ENCODE measurements at places on chromosomes 16 and 17.

- DNase-seq = no peak
Measured at GRCh38 chr16:505479-506245, 21.9 kb upstream of the CAPN15 start.

GRCh38 chr17:29563816-29564215 is 3.0 kb downstream of the ABHD15 start:
- DNase-seq = no peak

GRCh38 chr17:38896346-38896954 is 26.6 kb downstream of the LASP1 start:
- no peak for DNase-seq

DNA sequence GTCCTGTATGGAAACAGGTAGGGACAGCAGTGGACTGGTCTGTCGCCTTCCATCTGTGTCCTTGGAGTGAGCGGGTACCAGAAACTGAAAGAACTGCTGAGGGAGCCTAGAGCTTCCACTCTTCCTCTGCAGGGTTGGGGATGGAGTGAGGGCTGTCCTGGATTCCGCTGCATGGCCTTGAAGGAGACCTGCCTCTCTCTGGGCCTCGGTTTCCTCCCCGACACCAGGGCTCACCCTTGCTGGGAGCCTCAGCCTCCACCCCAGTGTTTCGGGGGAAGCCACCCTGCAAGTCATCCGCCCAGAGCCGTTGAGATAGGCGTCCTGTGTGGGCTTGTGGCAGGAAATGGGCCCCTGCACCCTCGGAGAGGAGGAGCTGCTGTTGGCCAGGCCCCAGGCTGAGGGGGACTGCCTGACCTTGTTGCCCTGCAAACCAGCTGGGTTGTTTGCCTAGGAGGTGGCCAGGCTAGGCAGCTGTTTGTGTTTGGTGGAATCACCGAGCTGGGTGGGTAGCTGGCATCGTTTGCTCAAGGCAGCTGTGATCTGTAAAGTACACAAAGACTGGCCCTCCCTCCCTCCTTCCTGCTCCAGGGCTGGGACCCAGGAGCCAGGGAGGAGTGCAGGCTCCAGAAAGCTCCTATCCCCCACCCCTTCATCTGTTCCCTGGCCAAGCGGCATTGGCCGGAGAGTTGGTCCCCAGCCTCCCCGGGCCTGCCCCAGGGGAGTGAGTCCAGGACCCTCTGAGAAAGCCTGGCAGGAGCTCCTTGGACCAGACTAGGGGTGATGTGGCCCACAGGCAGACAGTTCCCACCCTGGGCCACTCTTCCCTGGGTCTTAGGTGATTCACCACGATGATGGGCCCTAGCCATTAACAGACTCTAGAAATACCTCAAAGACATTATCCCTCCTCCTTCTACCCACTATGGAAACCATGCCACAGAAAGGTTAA is 1.3 kb downstream of the RAB37 start:
- DNase-seq = peak; percentile 18

DNA sequence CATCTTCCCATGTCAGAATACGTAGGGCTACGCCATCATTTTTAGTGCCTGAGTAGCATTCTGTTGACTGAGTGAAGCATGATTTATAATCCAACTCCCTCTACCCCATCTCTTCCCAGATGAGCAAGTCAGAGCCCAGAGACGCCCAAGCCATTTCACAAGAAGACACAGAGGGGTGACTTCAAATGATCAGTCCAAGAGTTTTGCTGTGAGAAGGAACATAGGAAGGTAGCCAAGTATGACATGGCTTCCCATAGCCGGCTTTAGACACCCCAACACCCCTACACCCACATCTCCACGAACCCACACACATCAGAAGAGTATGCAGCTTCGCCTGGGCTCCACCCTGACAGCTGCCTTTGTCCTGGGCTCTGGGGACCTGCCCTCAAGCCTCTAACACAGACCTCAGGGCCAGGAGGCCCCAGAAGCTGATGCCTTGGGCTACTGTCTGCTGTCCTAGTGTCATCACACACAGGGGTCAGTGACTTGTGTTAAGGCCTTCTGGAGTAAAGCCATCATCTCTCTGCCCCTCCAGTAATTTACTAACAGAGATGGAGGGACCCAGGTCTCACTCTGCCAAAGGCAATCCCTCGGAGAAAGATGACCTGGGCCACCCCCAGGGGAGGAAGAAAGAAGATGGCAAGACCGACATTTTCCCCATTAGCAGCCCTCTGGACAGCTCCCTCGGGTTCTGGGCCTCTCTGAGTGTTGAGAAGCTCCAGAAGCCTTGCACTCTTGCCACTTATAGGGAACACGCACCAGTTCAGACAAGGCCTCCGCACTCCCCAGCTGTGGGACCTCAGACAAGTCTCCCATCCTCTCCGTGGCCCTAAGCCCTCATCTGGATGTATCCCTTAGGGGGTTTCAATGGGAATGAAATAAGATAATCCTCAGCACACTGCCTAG is 38.7 kb upstream of the MRPS23 start:
- no peak for DNase-seq

- DNase-seq = no peak
Measured at GRCh38 chr17:81934850-81935708, 2.0 kb downstream of the PYCR1 start.
